ENCODE measurements at places on chromosomes 5 and 9.

- H3K4me1 ChIP-seq, result no peaks in the 10 kb centered on the region
- H3K4me3 ChIP-seq, result no peak overlapping the region
- H3K36me3 ChIP-seq, result no peaks in the 10 kb centered on the region
- DNase-seq, result no peak
- no peaks in the 10 kb centered on the region for H3K27me3 ChIP-seq
- no peak overlapping the region for H3K27ac ChIP-seq
Measured at GRCh38 chr5:74294231-74294705, 346.3 kb downstream of the ENC1 start.

DNA sequence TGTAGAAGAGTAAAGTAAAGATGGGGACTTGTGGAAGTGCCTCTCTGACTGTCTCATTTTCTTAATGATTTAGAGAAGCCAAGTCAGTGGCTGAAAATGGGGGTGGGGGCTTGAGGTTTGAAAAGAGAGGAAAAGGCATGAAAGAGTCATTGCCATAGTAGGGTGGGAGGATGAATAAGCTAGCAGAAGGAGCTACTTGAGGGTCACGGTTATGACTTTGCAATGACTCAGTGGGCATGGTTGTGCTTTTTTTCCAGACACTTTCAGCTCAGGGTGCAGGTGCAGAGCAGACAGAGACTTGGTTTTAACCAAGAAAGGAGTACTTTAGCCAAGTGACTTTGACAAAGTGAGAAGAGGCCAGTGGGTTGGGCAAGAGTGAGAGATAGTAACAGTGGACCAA, 117.8 kb downstream of the PTTG1 start:
- DNase-seq, result no peak
- H3K4me1 ChIP-seq, result no peaks in the 10 kb centered on the region
- H3K36me3 ChIP-seq, result no peaks in the 10 kb centered on the region
- H3K27ac ChIP-seq, result no peak overlapping the region
- no peaks in the 10 kb centered on the region for H3K27me3 ChIP-seq

DNA sequence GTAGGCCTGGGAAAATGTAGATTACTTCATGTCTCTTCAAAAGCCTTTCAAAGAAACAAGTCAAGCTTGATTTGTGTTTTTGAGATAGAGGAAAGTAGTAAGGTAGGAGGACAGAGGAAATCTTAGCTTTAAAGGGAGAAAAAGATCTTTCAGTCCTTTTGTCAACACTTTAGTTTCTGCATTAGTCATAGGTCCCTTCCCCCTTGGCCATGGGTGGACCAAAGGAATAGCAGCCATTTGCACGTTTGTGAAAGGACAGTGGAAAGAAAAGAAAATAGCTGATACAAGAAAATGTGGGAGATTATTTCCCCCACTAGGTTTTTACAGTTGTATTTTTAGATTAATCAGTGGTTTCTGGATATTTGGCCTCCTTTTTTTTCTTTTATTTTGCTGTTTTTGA, 121.9 kb upstream of the GRHPR start:
- no peaks in the 10 kb centered on the region for H3K36me3 ChIP-seq
- peak overlapping the region; percentile 79 for H3K27ac ChIP-seq
- H3K27me3 ChIP-seq, result no peaks in the 10 kb centered on the region
- peaks cover 96% of the 10 kb centered on the region for H3K4me1 ChIP-seq

DNA sequence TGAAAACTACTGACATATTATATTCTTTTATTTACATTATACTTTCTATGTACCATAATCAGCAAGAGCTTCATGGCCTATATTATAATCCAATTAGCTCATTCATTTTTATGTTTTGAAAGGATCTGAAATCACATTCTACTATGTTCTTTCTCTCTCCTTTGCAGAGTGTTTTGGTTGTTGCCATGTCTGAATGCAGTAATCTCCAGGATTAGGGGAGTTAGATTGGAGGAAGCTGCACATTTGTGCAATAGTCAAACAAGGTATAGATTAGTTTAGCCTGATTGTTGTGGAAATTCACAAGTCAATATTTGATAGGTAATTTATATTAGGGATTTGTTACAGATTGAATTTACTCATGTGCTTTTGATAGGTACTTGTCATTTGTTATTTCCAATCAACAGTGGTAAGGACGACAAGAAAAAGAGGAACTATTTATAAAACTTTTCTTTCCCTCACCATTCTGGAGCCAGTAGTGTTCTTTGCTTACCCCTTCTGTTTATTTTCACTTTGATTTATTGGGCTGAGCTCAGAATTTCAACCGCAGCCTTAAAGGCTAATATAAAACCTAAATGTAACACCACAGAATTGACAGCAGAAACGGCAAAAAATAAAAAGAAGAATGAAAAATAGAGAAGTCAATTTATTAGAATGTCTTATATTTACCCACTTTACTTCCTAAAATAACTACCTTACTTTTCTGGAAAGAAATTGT, 597.0 kb downstream of the CHSY3 start:
- H3K4me3 ChIP-seq, result no peak overlapping the region
- DNase-seq, result no peak
- H3K27me3 ChIP-seq, result no peaks in the 10 kb centered on the region
- no peak overlapping the region for H3K27ac ChIP-seq
- no peaks in the 10 kb centered on the region for H3K4me1 ChIP-seq

GRCh38 chr9:130608554-130609134, 29.3 kb downstream of the FUBP3 start:
- H3K27me3 ChIP-seq, result no peaks in the 10 kb centered on the region
- H3K27ac ChIP-seq, result no peak overlapping the region
- H3K36me3 ChIP-seq, result no peaks in the 10 kb centered on the region
- DNase-seq, result no peak
- no peaks in the 10 kb centered on the region for H3K4me1 ChIP-seq

GRCh38 chr5:132012371-132013005, 1.0 kb upstream of the ACSL6 start:
- H3K27me3 ChIP-seq, result peaks cover 35% of the 10 kb centered on the region
- DNase-seq, result peak; percentile 27
- no peak overlapping the region for H3K27ac ChIP-seq
- no peak overlapping the region for H3K4me3 ChIP-seq
- no peaks in the 10 kb centered on the region for H3K36me3 ChIP-seq

GRCh38 chr5:85838781-85839180, 779.0 kb upstream of the COX7C start:
- H3K36me3 ChIP-seq, result no peaks in the 10 kb centered on the region
- H3K27me3 ChIP-seq, result no peaks in the 10 kb centered on the region
- H3K27ac ChIP-seq, result no peak overlapping the region
- no peak overlapping the region for H3K4me3 ChIP-seq
- no peak for DNase-seq

GRCh38 chr5:16414861-16415260, 50.7 kb downstream of the ZNF622 start:
- no peaks in the 10 kb centered on the region for H3K27me3 ChIP-seq
- H3K36me3 ChIP-seq, result no peaks in the 10 kb centered on the region
- no peak overlapping the region for H3K4me3 ChIP-seq
- H3K4me1 ChIP-seq, result no peaks in the 10 kb centered on the region

DNA sequence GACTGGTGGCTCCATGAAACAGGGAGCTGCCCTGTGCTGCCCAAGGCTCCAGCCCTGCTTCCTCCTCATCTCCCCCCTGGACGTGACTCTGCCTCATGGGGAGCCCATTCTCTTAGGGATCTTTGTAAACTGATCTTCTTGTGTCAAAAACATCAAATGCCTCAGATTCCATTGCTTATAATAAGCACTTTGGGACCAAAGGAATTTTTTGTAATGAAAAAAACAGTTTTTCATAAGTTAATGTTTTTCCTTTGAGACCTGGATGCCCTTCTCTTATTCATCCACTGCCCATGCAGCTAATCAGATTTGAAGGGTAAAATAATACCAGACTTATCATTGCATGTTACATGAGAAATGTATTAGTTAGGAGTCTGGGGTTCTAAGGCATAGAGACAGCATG, 41.7 kb downstream of the PALM2AKAP2 start:
- H3K36me3 ChIP-seq, result no peaks in the 10 kb centered on the region
- H3K27ac ChIP-seq, result no peak overlapping the region
- no peaks in the 10 kb centered on the region for H3K4me1 ChIP-seq
- H3K27me3 ChIP-seq, result peaks cover 4% of the 10 kb centered on the region
- DNase-seq, result no peak

DNA sequence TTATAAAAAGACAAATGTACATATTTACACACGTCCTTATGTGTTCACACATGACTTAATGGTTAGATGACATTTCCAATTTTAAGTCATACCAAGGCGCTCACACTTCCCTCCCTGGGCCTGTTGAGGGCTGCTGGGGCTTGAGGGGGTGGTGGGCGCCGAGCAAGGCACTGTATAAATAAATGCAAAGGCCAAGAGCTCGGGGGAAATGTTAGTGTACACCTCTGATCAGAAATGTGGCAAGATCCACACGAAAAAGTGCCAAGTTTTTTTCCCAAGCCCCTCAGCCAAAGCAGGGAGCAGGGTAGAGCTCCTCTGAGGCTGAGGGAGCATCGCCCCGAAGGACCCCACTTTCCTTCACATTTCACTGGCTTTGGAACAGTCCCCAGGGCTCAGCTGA, 7.5 kb downstream of the IRF1 start:
- peaks cover 75% of the 10 kb centered on the region for H3K4me1 ChIP-seq
- peaks cover 62% of the 10 kb centered on the region for H3K36me3 ChIP-seq
- H3K4me3 ChIP-seq, result no peak overlapping the region
- no peaks in the 10 kb centered on the region for H3K27me3 ChIP-seq
- no peak overlapping the region for H3K27ac ChIP-seq

GRCh38 chr5:107873877-107874276, 203.1 kb upstream of the EFNA5 start:
- H3K4me1 ChIP-seq, result no peaks in the 10 kb centered on the region
- H3K4me3 ChIP-seq, result no peak overlapping the region
- DNase-seq, result no peak
- H3K27me3 ChIP-seq, result no peaks in the 10 kb centered on the region
- H3K36me3 ChIP-seq, result no peaks in the 10 kb centered on the region

DNA sequence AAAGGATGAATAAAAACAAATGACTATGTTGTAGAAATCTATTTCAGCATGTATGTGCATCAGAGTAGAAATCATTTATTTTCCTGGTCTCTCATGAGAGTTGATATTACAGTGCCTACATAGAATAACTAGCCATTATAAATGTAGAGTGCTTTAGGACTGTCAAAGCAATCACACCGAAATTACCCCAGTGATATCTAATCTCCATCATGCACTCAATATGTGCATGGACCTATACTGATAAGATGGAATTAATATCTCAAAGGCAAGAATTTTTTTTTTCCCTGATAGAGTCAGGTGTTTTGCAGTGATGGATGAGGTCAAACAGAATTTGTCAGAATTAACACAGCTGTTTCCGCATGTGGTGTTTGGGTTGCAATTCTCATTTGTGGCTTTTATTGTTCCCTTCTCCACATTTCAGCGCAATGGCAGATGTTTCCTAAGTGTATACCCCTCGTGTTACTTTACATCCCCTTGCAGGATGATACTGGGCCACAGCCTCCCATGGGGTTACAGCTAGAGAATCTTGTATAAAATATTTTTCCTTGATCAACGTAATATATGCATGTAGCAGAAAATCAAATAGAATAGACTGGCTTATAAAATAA, 298.8 kb downstream of the RASEF start:
- DNase-seq, result no peak
- no peak overlapping the region for H3K27ac ChIP-seq
- no peaks in the 10 kb centered on the region for H3K27me3 ChIP-seq

DNA sequence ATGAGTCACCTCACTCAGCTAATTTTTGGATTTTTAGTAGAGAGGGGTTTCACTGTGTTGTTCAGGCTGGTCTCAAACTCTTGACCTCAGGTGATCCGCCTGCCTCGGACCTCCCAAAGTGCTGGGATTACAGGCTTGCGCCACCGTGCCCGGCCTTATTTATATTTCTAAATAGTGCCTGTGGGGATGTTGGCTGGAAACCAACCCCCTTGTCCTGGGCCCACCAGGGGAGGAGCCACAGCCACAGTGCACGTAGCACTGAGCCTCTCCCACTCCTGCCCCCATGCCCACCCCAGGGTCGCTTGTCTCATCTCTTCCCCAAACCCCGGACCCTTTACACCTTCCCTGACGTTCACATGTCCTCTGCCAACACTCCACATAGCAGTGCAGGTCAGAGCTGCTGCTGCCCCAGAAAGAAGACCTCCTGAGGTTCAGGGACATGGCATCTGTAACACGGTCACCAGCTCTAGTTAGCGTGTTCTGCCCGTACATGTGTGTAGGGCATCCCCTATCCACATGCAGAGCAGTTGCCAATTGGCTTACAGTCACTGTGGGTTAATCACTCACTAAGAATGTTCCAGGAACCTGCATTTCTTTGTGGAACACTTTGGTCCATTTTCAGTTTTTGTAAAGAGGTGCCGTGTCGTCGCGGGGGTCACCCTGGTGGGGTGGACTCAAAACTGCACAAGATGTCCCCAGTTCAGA, 10.2 kb upstream of the MRPS2 start:
- no peak overlapping the region for H3K27ac ChIP-seq
- H3K27me3 ChIP-seq, result no peaks in the 10 kb centered on the region
- no peak overlapping the region for H3K4me3 ChIP-seq
- H3K36me3 ChIP-seq, result no peaks in the 10 kb centered on the region
- no peak for DNase-seq

DNA sequence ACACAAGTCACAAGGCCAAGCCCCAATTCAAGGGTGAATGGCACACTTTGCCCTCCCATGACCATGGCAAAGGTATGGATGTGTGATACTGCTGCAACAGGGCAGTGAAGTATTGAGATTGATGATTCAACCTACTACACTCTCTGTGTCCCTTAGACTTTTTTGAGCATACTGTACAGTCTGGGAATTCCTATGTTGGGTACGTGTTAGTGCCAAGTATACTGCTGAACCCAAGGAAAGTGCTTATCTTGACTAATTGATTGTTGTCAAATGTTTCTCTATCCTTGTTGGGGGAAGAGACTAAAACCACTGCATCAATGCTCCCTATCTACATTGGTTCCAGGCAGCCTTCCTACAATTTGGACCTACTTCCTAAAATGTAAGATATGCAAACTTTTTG, 93.7 kb downstream of the NDFIP1 start:
- no peak overlapping the region for H3K27ac ChIP-seq
- H3K4me3 ChIP-seq, result no peak overlapping the region
- H3K36me3 ChIP-seq, result no peaks in the 10 kb centered on the region
- no peaks in the 10 kb centered on the region for H3K27me3 ChIP-seq
- no peaks in the 10 kb centered on the region for H3K4me1 ChIP-seq
- no peak for DNase-seq

DNA sequence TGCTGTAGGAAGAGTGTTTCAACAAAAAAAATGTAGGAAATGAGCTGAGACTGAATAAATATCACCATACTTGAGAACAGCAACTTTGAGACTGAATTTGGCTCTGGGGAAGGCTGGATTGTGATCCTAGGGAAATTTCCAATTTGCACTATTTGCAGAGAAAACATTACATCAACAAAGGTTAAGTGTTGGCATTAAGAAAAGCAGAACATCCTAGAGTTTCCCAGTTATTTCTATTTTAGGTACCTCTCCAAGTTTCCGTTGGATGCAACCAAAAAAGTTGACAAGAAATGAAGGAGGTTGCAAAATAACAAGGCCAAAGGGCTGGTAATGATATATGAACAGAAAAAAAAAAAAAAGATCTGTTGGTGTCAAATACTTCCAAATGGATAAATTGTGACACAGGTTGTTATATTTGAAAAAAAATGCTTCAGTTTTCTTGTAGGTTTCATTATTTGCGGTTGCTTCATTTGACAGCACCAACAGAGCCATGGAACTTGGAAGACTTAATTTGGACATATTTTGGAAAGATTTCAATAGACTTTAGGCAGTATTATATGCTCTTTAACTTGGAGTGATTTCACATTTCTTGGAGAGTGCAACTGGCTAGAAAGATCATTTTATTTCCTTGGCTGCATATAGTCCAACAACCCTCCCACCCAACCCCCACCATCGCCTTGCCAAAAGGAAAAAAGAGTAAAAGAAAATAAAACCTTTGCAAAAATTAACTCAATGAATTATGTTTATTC, 230.8 kb downstream of the ZNF608 start:
- no peaks in the 10 kb centered on the region for H3K27me3 ChIP-seq
- DNase-seq, result no peak
- no peak overlapping the region for H3K4me3 ChIP-seq
- H3K4me1 ChIP-seq, result peaks cover 9% of the 10 kb centered on the region
- no peaks in the 10 kb centered on the region for H3K36me3 ChIP-seq

GRCh38 chr5:96260009-96260408, 173.0 kb downstream of the PCSK1 start:
- no peak for DNase-seq
- no peaks in the 10 kb centered on the region for H3K36me3 ChIP-seq
- H3K27ac ChIP-seq, result no peak overlapping the region

Data from B cell (primary cell).